Nephron progenitor cell (in vitro differentiated cells): ENCODE measurements at places on chromosomes 1 and 21.

GRCh38 chr1:111470596-111470995 is 3.2 kb upstream of the C1orf162 start:
- H3K36me3 ChIP-seq, result peaks cover 6% of the 10 kb centered on the region
- no peak for DNase-seq
- peaks cover 5% of the 10 kb centered on the region for H3K4me1 ChIP-seq
- no peaks in the 10 kb centered on the region for H3K27me3 ChIP-seq

DNA sequence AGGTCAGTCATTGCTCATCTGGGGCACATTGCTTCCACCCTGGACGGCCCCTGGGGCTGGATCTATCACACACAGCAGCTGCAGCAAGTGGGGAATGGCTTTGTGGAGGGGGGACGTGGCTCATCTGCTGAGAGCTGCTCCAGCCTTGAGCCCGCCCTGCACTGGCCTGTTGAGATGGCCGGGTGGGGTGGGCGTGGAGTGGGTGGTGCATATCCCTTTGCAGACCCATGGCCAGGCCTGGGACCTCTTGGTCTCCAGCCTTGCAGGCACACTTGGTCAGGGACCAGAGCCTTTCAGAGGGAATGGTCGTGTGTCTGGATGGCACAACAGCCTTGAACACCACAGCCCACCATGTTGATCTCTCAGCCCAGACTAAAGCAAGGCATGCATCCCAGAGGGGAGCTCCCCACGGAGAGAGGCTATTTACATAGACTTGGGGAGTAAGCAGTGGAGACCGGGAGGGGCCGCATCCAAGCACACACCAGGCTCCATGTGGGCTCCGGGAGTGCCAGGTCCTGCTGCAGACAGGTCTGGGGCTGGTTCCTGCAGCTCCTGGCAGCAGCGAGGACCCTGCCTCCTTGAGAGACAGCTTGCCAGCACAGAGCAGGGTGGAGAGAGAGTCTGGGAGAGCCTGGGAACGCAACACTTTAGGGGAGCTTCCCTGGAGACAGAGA is 52.8 kb upstream of the SELENON start:
- H3K36me3 ChIP-seq, result no peaks in the 10 kb centered on the region
- no peak for DNase-seq
- peaks cover 31% of the 10 kb centered on the region for H3K4me1 ChIP-seq
- H3K27me3 ChIP-seq, result peaks cover 23% of the 10 kb centered on the region
- no peak overlapping the region for H3K27ac ChIP-seq
- H3K4me3 ChIP-seq, result no peak overlapping the region

DNA sequence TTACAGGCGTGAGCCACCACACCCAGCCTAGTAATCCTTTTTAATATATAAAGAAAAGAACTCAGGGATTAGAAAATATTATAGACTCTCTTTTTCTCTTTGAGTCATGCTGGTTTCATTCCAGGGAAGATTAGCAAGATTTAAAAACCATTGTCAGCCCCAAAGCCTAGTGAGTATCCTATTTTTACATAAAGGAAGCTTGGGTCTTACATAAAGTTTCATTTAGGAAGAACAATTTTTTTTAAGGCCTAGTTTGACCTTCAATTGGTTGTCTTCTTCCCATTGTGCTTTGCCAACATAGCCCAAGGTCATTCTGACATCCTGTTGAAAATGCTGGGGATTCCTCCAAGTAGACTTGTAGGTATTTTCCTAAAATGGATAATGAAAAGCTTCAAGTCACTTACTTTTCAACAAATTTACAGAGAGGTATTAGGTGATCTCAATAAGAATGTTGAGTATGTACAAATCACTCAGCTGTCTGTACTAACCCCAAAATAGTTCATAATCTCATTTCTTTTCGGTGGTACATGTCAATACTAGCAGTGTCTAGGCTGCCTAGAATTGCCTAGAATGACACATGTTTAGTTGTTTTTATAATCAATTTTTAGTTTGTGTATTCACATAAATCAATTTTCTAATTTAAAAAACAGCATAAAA is 4.3 kb upstream of the KIF14 start:
- H3K36me3 ChIP-seq, result no peaks in the 10 kb centered on the region
- H3K4me3 ChIP-seq, result no peak overlapping the region
- peaks cover 10% of the 10 kb centered on the region for H3K4me1 ChIP-seq
- no peak overlapping the region for H3K27ac ChIP-seq
- no peaks in the 10 kb centered on the region for H3K27me3 ChIP-seq
- no peak for DNase-seq

DNA sequence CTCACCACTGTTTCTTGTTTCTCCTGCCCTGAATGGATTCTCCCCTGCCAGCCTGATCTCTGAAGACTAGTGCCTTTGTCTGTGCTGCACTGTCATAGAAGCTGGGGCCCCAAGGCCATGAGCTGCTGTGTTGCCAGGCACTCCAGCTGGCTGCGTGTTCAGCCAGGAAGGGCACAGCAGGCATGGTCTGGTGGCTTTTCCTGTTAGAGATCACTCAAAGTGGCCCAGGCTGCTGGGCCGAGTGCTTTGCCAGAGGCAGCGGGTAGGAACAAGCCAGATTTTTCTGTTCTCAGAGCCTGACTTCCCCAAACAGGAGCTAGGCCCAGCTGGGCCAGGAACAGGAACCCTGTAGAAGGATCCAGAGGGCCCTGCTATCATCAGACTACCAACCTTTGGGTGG is 5.2 kb downstream of the ADPRS start:
- no peak for DNase-seq
- peaks cover 18% of the 10 kb centered on the region for H3K4me1 ChIP-seq
- H3K27ac ChIP-seq, result no peak overlapping the region

- peaks cover 15% of the 10 kb centered on the region for H3K4me1 ChIP-seq
- H3K27ac ChIP-seq, result no peak overlapping the region
- DNase-seq, result no peak
- H3K27me3 ChIP-seq, result peaks cover 2% of the 10 kb centered on the region
Observed at GRCh38 chr1:33724348-33724747, 139.5 kb upstream of the HMGB4 start.
